ENCODE measurements at places on chromosomes 16 and 17. TPM values are rescaled to one million over a fixed set of nuclear protein-coding genes. Genes with fewer than 3 reads are reported as not detected.

DPEP2 gene
- polyA plus RNA-seq: 1.5 TPM

GRCh38 chr17:14330492-14330962 lies 29.6 kb downstream of the HS3ST3B1 start:
- DNase-seq: no peak

DNA sequence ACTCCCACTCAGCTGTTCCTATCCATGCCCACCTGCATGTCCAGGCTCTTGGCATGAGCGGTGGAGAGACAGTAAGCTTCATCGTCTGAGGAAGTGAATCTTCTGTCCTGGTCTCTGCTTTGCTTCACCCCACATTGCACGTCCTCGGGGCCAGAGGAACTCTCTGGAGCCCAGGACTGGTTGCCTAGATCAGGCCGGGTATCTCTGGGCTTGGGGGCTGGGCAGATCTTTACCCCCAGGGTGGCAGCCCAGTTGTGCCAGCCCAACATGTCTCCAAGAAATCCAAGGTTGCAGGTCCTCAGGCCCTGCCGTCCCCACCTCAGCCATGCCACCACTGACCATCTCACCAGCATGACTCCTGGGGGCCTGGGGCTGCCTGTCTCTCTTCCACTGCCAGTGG lies 58.3 kb downstream of the BEAN1 start:
- DNase-seq: no peak

DNA sequence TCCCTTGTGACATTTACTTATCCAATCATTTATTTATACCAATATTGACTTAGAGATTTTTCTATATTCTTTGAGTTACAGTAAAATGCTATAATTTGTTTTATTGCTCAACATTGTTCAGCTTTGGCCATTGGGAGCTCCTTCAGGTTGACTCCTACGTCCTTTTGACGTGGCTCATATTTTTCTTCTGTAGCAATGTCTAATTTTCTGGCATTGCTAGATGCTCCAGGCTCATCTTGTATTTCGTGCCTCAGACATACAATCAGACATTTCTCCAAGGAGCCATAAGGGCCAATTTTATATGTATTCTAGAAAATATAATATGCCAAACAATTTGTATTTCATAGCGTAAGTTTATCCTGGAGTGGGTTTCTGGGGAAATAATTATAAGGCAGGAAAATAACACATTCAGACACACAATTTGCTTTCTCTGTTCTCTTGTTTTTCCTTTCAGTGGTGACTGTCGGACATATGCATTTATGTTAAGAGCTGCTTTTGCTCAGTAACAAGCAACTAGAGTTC lies 355.1 kb upstream of the MON1B start:
- DNase-seq: no peak

GRCh38 chr17:63124536-63124935 lies 158.5 kb downstream of the TANC2 start:
- no peak for DNase-seq

DNA sequence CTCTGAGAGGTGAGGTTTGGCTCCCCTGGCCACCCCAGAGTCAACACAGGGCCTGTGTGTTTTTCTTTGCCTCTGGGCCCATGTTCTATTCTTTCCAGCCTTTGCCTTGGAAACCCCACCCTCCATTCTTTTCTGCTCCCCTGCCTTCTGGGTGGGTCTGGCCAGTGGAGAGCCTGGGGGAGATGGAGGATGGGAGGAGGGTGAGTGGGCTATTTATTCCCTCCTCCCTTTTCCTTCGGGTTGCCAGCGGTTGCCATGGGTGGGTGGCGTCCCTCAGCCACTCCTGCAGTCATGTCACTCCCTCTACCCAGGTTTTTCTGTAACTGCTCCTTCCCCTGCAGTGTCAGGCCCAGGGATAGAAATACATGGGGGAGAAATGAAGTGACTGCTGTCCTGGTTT lies 15.5 kb downstream of the CMIP start:
- no peak for DNase-seq

- no peak for DNase-seq
These were observed 146.2 kb downstream of the CDH13 start for GRCh38 chr16:82773018-82773417.

GRCh38 chr17:76716839-76717215 lies 6.1 kb upstream of the MXRA7 start:
- no peak for DNase-seq

GRCh38 chr16:69188716-69189115 lies 1.8 kb downstream of the SNTB2 start:
- no peak for DNase-seq

Measured in heart right ventricle (tissue), 16 donors.